Inflammatory macrophage treated with lipopolysaccharide for 4 hours (primary cell): ENCODE measurements at places on chromosomes 5 and 9.

- no peak for DNase-seq
Measured at GRCh38 chr9:116605904-116606341, 81.2 kb upstream of the TRIM32 start.

DNA sequence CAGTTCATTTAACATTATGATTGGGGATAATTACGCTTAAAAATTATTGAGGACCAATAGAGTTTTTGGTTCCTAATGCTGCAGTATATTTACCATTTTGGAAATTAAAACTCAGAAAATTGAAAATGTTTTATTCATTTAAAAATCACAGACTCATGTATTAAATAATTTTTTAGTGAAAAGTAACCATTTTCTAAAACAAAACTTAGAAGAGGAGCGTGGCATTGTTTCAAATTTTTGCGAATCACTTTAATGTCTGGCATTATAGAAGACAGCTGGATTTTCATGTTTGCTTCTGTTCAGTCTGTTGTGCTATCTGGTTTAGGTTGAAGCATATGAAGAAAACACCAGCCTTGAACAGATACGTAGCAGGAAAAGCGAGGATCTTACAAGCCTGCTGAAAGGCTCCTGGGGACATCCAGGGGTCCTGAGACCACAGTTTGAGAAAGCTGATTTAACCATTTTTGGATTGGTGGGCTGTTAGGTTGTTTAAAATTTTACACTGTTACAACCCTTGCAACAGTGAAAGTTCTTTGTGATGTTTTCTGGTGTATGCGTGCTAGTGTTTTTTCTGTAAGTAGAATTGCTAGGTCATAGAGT is 1.6 kb downstream of the ZFYVE16 start:
- DNase-seq: peak; percentile 20

- DNase-seq: peak; percentile 60
Measured at GRCh38 chr5:82100303-82101077, 128.7 kb downstream of the ATG10 start.

DNA sequence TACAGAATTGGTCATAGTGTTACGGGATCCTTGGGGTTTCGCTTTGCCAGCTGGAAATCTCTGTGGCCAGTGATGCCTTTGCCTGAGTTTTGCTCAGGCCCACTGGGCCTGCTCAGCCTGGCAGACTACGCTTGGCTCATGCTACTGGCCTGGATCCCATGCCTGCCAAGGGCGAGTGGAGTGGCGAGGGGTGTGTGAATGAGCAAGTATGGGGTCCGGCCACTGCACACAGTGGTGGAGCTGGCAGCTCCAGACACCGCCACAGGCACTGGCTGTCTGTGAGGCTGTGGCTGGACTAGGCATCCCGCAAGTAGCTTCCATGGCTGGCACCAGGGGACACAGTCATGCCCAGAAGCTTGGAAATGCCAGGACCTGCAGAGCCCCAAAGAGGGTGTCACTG is 240.3 kb downstream of the ARRDC3 start:
- no peak for DNase-seq
